ENCODE measurements at places on chromosomes 1 and 21.

DNA sequence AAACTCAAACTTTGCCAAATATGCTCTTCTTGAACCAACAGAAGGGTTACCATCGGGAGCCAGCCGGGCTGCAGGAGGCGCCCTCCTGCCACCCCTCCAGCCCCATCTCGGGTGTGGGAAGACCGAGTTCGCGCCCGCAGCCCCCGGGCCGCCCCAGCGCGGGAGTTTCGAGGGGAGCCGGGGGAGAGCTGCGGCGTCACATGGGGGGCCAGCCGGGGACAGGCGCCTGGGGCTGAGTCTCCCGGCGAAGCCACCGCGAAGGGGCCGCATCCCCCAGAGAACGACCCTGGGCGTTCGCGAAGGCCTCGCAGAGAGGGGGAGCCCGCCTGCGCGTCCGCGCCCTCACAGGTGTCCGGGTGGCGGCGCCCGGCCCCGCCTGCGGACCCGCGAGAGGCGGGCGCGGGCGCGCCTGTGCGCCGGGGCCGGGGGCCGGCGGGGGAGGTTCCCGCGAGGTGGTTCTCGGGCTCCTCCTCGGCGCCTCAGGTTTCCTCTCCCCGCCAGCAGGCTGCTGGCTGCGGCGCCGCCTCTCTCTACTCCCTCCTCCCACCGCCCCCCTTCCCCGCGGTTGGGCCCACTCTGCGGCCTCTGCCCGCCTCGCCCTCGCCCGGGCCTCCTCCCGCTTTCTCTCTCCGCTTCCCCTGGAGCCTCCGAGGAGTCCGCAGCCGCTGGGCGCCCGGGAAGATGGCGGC lies at the start of gene RAVER2:
RAVER2 (plus strand) TSS at position 584 of the 689 bp plus-strand sequence; CDS start at position 682, 98 bp downstream.
- peak; percentile 45 for DNase-seq

GRCh38 chr1:183987593-183988318 lies 49.8 kb downstream of the COLGALT2 start:
- no peak for DNase-seq

DNA sequence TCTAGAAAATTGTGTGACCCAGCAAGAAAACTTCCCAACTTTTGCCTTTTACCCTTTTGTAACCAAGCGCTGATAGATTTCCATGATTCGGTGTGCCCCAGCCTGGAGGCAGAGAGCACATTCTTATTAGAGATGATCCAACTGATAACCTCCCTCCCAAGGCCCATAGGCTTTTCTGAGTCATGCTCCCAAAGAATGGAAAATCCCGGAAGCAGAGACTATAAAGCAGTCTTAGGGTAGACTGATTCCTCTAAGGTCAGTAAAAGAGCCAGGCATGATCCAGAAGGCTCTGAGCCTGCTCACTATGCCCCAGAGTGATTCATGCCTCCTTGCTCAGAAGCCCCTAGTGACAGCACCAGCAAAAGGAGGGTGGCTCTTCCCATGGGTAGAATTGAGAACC lies 4.3 kb downstream of the CAMK1G start:
- no peak for DNase-seq

- DNase-seq, result no peak
Measured at GRCh38 chr1:143497374-143497747, 474.4 kb downstream of the FAM72C start.

DNA sequence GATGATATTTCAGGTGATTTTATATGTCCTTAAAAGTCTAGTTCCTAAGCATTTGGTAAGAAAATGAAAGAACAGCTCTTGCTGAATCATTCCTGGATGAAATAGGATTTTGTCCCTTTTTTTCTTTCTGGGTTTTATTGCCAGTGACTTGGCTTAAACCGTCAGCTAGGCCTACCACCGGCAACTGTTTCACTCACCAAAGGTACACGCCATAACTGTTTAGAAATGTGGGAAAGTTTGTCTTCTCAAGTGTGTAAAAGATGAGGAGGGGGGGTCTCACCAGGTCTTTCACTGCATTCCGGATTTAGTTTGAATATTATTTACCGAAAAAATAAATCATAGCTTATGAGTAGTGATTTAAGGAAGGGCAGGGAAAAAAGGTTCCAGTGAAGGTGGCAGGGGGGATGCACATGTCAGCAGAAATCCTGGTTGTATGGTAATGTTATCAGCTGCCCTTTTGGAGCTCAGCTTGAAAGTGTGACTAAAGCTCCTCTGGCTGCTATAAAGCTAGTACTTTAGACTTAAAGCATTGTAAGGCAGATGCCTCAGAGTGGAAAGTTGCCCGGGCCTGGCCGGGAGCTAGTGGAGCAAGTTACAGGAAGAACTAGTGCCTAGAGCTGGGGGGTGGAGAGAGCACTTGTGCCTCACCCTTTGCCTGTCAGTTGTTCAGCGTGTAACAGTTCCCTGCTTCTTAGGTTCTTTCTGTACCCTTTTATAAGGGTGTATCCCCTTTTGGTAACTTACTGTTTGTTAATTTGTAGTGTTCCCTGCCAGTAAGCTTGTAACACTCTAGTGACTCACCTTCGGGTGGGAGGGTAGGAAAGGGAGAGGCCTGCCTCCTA lies 3.1 kb downstream of the ATP1A1 start:
- no peak for DNase-seq

GRCh38 chr1:154851392-154852177 lies 18.5 kb downstream of the KCNN3 start:
- no peak for DNase-seq

- DNase-seq, result no peak
Measured at GRCh38 chr1:201887116-201887866, 1.4 kb upstream of the SHISA4 start.

- no peak for DNase-seq
Measured at GRCh38 chr1:168259567-168259966, 21.1 kb upstream of the TBX19 start.

DNA sequence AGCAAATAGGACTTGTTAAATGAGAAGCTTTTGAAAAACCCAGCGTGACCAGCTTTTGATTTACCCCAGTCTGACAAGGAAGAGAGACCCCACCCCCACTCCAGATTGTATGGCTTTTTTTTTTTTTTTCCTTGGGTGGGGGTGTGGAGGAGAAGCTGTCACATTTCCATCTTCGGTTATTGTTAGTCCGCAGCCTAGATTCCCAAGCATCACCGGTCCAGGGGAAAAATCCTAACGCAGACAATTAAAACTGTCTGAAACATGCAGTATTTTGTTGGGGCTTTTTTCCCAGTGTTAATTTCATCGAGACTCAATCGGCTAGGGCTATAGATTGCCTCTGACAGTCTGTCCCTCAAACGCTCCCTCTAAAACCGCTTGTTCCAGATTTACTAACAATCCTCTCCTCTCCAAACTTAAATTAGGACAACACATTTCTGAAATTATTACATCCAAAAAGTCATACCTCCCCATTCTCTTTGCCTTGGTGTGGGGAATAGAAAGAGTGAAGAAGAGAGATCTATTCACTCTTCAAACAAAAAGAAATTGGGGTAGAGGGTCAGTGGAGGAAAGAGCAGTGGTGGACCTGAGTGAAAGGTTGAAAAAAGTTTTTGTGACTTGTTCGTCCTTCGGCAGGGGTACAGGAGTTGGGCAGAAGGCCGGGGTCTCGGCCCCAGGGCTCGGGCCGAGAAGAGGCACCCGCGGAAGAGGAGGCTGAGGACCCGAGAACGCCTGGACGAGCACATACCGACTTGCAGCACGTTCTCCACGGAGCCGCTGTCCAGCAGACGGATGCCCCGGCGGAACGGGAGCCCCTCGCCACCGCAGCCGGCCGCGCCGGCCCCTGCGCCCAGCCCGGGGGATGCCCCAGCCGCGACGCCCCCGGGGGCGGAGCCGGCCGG lies 1.1 kb downstream of the ZSWIM5 start:
- DNase-seq, result peak; percentile 34

GRCh38 chr1:109980324-109981003 lies 4.1 kb upstream of the AHCYL1 start:
- DNase-seq, result no peak

GRCh38 chr1:2226525-2227345 lies 1.4 kb upstream of the SKI start:
- DNase-seq, result no peak

DNA sequence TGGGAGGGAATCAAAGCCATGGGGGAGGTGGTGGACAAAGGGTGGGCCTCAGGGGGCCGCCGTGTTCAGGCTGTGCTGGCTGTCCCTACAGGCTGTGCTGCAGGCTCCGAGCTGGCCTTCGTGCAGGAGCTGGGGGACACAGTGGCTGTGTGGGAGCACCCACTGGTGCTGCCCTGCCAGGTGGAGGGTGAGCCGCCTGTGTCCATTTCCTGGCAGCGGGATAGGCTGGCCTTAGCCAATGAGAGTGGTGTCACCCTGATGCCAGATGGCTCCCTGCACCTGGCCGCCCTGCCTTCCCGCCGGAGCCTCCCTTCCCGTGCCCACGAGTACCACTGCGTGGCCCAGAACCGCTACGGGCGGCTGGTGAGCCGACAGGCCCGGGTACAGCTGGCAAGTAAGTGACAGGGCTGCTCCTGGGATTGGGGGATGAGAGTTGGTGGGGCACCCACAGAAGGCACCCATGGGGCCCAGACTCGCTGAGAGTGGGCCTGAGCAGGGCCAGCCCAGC lies 20.2 kb downstream of the SLC27A3 start:
- no peak for DNase-seq

- DNase-seq, result peak; percentile 69
Measured at GRCh38 chr1:205287767-205288559, 33.6 kb downstream of the NUAK2 start.

DNA sequence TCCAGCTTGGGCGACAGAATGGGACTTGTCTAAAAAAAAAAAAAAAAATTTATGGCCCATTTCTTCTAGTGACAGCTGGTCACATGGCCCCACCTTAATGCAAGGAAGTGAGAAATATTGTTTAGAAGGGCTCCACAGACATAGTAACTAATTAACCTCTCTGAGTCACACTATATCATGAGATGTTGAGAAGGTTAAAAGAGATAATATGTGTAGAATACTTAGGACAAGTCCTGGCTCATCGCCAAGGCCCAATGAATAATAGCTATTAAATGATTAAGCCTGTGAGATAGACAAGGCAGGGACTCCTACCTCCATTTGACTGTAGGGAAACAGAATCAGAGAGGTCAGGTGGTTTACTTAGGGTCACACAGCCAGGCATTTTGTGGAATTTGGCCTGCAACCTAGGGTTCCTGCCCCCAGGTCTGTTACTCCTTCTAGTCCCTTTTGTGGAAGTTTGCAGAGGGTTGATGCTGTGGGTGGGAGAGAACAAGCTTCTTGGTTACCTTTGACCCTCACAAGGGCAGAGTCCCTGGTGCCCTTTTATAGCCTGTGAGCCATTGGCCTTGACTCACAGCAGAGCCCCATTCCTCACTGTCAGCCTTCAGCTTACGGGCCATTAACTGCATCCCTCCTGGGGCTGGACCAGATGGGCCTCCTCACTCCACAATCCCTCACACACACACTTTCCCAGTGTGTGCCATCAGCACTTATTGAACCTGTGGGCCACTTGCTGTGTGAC lies 48.5 kb downstream of the OPRD1 start:
- no peak for DNase-seq

DNA sequence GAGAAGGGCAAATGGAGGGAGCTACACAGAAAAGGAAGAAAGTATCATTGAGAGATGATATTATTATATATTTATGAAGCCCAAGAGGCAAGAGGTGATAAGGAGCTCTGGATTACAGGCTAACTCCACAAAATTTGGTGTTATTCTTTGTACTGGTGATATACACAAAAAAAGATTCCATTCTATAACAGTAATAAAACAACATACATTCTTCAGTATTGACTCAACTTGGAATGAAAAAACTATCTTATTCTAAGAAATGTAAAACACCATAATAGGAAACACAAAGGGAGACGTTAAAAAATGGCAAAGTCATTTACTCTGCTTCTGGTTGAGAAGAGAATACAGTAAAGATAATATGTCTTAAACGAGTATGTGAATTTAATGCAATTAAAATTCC lies 99.4 kb downstream of the TEX35 start:
- DNase-seq, result no peak

DNA sequence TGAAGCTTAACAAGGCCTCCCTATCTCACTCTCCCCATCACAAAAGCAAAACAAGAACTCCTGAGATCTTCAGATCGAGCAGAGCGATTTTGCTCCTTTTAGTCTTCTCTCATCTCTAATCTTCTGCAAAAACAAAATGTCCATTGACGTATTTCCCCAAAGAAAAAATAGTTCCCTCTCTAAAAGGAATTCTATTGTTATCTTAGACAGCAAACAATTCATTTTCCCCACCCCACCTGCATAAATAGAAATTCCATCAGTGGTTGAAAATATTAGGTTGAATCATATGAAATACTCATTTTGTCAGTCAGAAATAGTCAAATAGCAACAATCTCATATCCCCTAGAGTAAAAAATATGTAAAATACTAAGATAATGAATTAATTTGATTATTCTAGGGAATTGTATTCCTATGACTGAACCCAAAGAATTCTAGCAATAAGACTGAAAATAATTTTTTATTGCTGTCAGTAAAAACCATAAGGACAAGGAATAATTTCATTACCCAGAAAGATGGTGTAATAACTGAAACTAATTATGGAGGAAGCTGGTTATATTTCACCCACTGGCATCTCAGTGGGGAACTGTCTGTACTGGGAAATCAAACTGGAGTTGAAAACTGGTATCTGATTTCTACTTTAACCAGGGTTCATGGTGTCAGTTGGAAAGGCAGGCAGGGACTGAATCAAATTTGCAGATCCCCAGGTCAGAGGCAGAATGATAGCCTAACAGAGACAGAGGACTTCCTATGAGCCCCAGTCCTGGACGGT lies 51.3 kb downstream of the RHOU start:
- DNase-seq, result no peak

- no peak for DNase-seq
Measured at GRCh38 chr1:198241553-198241952, 84.8 kb downstream of the NEK7 start.

DNA sequence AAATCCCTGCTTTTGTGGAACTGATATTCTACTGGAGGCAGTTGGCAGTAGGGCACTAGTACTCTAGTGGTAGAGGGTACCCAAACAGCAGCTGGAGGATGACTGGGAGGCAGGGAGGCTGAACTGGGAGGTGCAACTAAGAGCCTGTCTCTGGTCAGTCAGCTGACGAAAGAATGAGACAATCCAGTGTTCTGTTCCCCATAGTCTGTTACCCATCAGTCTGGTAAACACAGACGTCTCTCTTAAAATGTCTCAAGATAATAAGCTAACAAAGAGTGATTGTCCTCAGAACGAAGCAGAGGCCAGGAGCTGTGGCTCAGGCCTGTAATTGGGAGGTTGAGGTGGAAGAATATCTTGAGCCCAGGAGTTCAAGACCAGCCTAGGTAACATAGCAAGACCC lies 30.4 kb downstream of the TFAP2E start:
- DNase-seq, result no peak

- DNase-seq, result no peak
Measured at GRCh38 chr1:205763980-205764379, 11.3 kb downstream of the RAB29 start.

Measured in KG1 (cell line).